Urinary bladder (tissue), 4 donors: ENCODE measurements at places on chromosomes 5 and 9. TPM values are rescaled to one million over a fixed set of nuclear protein-coding genes. Genes with fewer than 3 reads are reported as not detected.

DNA sequence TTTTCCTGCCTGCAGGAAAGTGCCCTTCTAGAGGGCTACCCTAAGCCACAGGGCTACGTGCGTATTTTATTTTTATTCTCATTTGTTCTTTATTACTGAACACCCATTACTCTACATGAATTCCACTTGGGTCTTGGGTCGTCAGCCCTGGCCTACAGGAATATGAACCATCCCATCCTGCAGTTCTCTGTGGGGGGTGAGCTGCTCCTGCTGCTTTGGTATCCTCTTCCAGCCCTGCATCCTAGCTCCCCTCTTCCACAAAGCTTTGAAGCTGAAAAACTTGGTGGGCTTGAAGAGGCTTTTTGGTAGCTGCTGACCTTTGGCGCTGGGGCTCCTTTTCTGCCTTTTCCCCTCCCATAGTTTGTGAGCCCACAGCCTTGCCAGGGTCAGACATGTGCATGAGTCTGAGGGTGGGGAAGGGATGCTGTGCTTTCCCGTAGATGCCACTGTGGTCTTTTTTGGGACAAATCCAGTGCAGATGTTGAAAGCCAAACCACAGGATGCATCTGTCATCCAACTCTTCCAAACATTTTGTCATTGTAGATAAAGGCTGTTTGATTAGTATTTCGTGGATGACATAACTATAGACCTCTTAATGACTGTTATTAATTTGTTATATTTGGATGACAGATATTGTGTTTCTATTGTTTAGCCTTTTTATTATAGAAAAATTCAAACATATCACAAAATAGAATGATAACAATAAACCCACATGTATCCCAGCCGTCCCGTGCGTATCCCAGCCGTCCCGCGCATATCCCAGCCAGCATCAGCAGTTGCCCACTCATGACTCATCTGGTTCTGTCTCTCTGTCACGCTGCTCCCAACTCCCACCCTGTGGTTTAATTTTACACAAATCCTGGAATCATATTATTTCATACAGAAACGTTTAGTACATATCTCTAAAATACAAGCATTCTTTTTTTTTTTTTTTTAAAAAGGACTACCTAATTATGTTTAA lies 43.9 kb downstream of the SLC46A2 start:
- DNase-seq, result no peak

DNA sequence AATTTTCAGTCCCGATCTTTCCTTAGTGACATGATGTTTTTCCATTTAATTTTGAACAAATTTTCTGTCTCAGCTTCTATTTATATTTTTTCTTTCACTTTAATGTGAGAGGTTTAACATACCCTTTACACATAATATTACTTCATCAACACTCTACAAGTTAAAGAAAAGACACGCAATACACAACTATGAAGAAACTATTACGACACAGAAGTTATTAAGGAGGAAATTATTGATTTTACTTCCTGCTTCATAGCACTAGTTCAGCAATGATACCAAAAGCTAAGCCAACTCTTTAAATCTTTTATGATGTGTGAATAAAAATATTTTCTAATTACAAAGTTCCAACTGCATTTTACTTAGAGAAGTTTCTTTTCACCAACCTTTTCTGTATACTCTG lies 432.3 kb upstream of the DAB2 start:
- no peak for DNase-seq

GRCh38 chr9:112015736-112016135 lies 119.1 kb downstream of the UGCG start:
- no peak for DNase-seq

GRCh38 chr9:114371343-114371944 lies 16.3 kb downstream of the AKNA start:
- no peak for DNase-seq

- DNase-seq, result no peak
These were observed 261.7 kb upstream of the PAPPA start for GRCh38 chr9:115891929-115892328.

DNA sequence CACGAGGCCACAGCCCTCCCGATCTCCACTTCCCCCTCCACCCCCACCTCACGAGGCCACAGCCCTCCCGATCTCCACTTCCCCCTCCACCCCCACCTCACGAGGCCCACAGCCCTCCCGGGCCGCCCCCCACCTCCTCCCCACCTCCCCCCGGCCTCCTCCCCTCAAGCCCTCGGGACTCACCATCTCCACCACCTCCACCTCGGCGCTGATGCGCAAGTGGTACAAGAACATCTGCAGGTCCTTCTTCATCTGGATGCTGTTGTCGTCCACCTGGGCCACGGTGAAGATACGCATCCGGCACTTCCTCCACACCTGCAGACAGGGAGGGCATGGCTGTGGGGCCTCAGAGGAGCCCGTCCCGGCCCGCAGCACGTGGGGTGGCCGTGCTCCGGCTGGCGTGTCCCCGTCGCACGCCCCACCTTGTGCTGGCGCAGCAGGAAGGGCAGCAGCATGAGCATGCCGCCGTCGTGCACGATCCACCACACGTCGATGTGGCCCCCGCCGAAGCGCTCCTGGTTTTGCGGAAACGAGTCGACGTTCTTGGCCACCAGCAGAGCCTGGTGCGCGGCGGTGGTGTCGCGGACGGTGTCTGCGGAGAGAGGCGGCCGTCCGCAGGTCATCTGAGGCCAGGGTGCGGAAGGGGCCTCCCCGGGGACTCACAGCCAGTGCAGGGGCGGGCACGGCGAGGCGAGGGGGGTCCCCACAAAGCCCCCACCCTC lies 48.0 kb downstream of the SLC12A7 start:
- no peak for DNase-seq

DNA sequence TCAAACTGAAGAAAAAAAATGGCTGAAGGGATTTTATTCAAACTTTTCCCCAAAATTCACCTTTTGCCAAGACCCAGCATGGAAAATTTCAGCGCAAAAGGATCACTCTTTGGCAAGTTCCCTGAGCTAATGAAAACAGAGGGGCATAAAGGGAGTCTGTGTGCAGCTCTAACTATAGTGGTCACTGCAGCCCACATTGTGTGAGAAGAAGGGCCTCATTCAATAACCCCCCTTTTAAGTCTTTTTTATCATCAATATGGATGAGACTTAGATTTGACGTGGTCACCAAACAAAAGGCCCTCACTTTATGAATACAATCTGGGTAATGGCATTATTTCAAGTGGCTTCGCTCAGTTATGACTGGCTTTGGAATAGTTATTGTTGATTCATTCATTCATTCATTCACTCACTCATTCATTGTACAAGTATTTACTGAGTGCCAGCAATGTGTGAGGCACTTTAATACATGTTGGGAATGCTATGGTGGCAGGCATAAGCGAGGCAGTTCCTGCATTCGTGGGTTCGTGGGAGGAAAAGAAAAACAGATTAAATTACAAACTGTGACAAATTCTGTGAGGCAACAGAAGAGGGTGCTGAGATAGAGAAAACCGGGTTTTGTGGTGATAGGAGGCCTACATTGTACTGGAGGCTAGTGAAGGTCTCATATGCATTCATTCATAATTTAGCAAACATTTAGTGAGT lies 145.7 kb upstream of the KLF4 start:
- DNase-seq, result no peak

DNA sequence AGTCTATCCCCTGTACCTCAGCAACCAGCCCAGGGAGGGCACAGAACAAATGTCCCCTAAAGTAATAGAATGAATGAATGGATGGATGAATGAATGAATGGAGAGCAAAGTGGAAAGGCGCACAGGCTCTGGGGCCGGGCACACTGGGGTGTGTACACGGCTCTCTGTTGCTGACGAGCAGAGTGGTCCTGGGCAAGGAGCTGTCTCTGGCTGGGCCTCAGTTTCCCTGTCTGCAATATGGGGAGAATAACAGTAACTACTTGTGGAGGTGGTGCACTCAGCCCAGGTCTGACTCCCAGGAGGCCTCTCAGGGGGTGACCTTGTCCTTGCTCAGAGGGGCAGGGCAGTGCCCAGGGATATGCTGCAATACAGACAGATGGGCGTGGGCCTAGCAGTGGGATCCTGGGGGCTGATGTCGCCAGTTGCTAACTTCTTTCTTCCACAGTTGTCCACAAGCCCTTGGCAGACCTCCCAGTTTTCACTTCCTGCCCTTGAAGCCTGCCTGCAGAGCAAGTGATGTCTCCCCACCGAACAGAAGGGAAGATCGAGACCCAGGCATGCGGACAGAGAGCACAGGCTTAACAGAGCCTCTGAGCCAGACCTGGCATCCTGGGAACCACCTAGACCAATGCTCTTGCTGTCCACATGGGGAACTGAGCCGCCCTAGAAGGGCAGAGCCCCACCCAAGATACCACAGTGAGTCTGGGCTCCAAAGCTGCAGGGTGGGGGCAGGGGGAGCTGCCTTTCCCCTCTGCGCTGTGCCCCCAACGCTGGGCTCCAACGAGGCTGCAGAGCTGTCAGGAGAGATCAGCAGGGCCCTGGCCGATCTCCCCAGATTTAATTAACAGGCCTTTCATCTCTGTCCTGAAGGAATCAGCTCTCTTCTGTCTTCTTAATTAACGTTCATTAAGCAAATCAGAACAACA lies 13.6 kb upstream of the LAMC3 start:
- DNase-seq, result no peak

DNA sequence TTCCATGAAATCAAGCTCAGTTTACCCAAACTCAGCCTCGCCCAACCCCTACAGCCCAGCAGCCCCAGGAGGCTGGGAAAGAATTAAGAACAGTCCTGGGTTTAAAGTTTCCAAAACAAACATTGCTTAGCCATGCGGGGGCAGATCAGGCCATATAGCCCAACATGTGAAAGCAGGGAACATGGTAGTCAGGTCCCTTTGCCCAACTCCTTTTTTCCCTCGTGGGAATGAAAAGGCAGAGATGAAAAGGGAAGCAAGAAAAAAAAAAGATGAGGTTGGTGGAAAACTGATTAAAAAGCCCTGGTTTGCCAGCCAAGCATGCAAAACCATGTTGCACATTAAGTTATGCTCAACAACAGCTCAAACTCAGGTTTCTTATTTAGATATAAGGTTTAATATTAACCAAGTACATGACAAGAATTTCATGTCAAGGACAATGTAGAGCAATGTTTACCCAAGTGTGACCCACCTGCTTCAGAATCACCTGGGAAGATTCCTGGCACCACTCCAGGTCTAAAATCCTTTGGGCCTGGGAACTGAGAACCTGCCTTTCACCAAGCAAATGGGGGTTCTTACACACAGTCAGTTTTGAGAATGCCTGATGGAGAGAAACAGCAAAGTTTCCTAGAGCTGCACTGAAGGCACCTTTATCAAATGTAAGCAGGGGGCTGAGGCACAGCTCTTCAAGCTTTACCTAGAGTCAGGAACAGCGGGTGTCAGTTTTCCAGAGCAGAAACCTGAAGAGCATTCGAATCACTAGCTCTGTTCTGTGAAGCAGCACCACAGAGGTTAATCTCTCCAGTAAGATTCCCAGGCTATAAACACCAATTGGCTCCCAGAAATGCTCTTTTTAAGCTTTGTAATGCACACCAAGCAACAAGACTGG lies 1.7 kb downstream of the FREM1 start:
- DNase-seq, result no peak

- no peak for DNase-seq
These were observed 105.2 kb upstream of the RAI14 start for GRCh38 chr5:34550964-34551363.

DNA sequence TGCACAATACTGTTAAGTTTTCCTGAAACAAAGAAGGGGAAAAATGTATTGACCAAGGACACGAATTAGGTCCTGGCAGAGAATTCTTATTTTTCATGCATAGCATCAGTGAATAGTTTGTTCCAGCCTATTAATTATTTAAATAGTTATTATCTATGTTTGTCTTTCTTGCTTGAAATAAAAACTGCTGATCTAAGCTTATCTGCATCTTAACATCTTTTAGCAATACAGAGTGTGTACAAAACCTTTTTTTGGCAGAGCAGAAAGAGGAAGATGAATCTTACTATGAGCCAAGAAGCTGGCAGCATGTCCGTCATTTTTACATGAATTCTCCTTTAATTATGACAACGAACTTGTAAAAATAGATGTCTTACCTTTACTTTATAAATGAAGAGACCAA lies 23.3 kb upstream of the PLPPR1 start:
- no peak for DNase-seq

- DNase-seq, result no peak
These were observed 9.6 kb upstream of the IL17B start for GRCh38 chr5:149388498-149389190.

GRCh38 chr9:131105952-131106351 lies 9.6 kb downstream of the AIF1L start:
- DNase-seq, result no peak

- no peak for DNase-seq
These were observed 91.0 kb downstream of the WWC1 start for GRCh38 chr5:168382421-168382820.

DNA sequence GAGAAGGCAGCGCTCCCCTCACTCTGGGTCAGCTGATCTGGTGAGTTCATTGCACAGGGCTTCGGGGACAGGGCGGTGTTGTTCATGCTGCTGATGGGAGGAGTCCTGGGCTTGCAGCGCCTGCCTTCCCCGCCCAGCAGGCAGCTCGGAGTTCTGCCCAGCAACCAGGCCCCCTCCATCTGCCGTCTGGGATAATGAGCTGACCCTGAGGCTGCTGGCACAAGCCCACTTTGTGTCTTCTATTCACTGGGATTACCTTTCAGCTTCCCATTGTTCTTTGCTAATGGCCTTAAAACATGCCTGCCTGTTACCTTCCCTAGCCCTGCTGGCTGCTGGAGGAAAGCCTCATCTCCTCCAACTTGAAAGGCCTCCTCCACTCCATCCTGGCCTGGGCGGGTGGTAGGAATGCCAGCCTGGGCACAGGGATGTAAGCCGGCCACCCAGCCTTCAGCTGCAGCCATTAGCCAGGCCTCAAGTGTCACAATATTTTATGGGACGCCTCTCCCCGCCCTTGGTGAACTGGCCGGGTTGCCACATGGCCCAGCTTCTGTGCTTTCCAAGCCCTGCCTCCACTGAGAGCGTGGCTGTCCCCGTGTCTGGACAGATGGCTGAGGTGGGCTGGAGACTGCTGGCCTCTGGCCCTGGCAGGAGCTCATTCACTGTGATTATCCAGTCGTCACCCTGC lies 70.4 kb downstream of the GADD45G start:
- DNase-seq, result peak; percentile 39

GRCh38 chr5:110402562-110402961 lies 323.9 kb downstream of the TMEM232 start:
- DNase-seq, result no peak

Gene PLCXD3
- polyA plus RNA-seq, result 2.5 TPM

Gene FXN
- 20.2 TPM for polyA plus RNA-seq

Gene ROPN1L
- polyA plus RNA-seq, result 0.72 TPM

Gene C5orf34
- 3.9 TPM for polyA plus RNA-seq

Gene FST
- 8.2 TPM for polyA plus RNA-seq

Gene PCDHB2
- polyA plus RNA-seq, result 3.4 TPM

Gene ABO
- polyA plus RNA-seq, result 1.9 TPM

Gene SLC23A1
- polyA plus RNA-seq, result not detected

Gene HRH2
- polyA plus RNA-seq, result 6.2 TPM
